H7 (cell line): ENCODE measurements at places on chromosomes 11 and 22. TPM values are rescaled to one million over a fixed set of nuclear protein-coding genes. Genes with fewer than 3 reads are reported as not detected.

DDX25 gene
- 6.7 and 8.5 TPM in 2 replicates for total RNA-seq

CPT1A gene
- total RNA-seq = 50.0 and 59.0 TPM in 2 replicates

RGL4 gene
- not detected in 2 replicates for total RNA-seq

TEF gene
- 4.8 and 12.7 TPM in 2 replicates for total RNA-seq

RBMXL2 gene
- not detected in 2 replicates for total RNA-seq

CCDC188 gene
- total RNA-seq = not detected in 2 replicates

DSCAML1 gene
- total RNA-seq = 0.33 and 0.59 TPM in 2 replicates

GAB4 gene
- 0.18 and 0.21 TPM in 2 replicates for total RNA-seq

TST gene
- 39.9 and 45.7 TPM in 2 replicates for total RNA-seq

CNTN5 gene
- total RNA-seq = 0.07 and 0.17 TPM in 2 replicates

C11orf91 gene
- not detected in 2 replicates for total RNA-seq

KCNJ11 gene
- total RNA-seq = 2.1 and 4.3 TPM in 2 replicates

GGTLC3 gene
- not detected in 2 replicates for total RNA-seq

APLNR gene
- 1.4 and 3.4 TPM in 2 replicates for total RNA-seq

CARD16 gene
- not detected in 2 replicates for total RNA-seq

RIMBP3B gene
- total RNA-seq = 0.22 and 0.24 TPM in 2 replicates

ZNF214 gene
- 1.1 and 1.6 TPM in 2 replicates for total RNA-seq

APOL5 gene
- not detected in 2 replicates for total RNA-seq

HPX gene
- total RNA-seq = 3.2 TPM in 1 of 2 replicates, not detected in the other

CEND1 gene
- total RNA-seq = 0.14 TPM in 1 of 2 replicates, not detected in the other

BACE1 gene
- 7.4 and 12.4 TPM in 2 replicates for total RNA-seq

SERHL2 gene
- total RNA-seq = 2.6 and 7.5 TPM in 2 replicates

KRTAP5-1 gene
- not detected in 2 replicates for total RNA-seq

TUB gene
- 14.6 and 16.4 TPM in 2 replicates for total RNA-seq

SLC37A2 gene
- 0.73 and 0.89 TPM in 2 replicates for total RNA-seq

DBX1 gene
- total RNA-seq = 0.59 and 1.8 TPM in 2 replicates

POU2AF3 gene
- 0.87 and 1.0 TPM in 2 replicates for total RNA-seq

TNKS1BP1 gene
- total RNA-seq = 38.3 and 48.5 TPM in 2 replicates

GANAB gene
- total RNA-seq = 173 and 181 TPM in 2 replicates

MSANTD4 gene
- total RNA-seq = 13.2 and 19.0 TPM in 2 replicates

ACR gene
- total RNA-seq = 0.07 TPM in 1 of 2 replicates, not detected in the other

OR10D3 gene
- not detected in 2 replicates for total RNA-seq

NOX4 gene
- total RNA-seq = 0.69 and 1.3 TPM in 2 replicates

TP53I11 gene
- total RNA-seq = 34.6 and 46.9 TPM in 2 replicates

RNF215 gene
- total RNA-seq = 24.7 and 26.6 TPM in 2 replicates

APOA1 gene
- 2.4 and 12.8 TPM in 2 replicates for total RNA-seq

IGF2 gene
- 0.78 and 1.2 TPM in 2 replicates for total RNA-seq

RCOR2 gene
- 63.5 and 66.8 TPM in 2 replicates for total RNA-seq

MYBPC3 gene
- not detected in 2 replicates for total RNA-seq

OR8D2 gene
- total RNA-seq = not detected in 2 replicates

RIMBP3C gene
- 0.17 and 0.70 TPM in 2 replicates for total RNA-seq

NCR3LG1 gene
- 0.03 and 0.33 TPM in 2 replicates for total RNA-seq

SSRP1 gene
- 158 and 173 TPM in 2 replicates for total RNA-seq

CCDC116 gene
- 0.48 and 0.55 TPM in 2 replicates for total RNA-seq

RIN1 gene
- 7.2 and 9.6 TPM in 2 replicates for total RNA-seq

XNDC1N gene
- total RNA-seq = 4.2 and 7.6 TPM in 2 replicates

TRIM6 gene
- total RNA-seq = 27.4 and 40.6 TPM in 2 replicates

MS4A4A gene
- total RNA-seq = not detected in 2 replicates
